ENCODE measurements at places on chromosomes 5 and 9. TPM values are rescaled to one million over a fixed set of nuclear protein-coding genes. Genes with fewer than 3 reads are reported as not detected.

Gene GHR
- 6.6 TPM for total RNA-seq

Gene LCN2
- total RNA-seq = 14.3 TPM

Gene TNFAIP8
- 22.4 TPM for total RNA-seq

Gene PAX5
- total RNA-seq = 0.23 TPM

Gene CTNNAL1
- total RNA-seq = 69.4 TPM

- no peak for DNase-seq
Observed at GRCh38 chr9:113349066-113349444, 286 bp upstream of the BSPRY start.

- no peak for DNase-seq
Observed at GRCh38 chr5:170745481-170746071, 37.9 kb upstream of the GABRP start.

DNA sequence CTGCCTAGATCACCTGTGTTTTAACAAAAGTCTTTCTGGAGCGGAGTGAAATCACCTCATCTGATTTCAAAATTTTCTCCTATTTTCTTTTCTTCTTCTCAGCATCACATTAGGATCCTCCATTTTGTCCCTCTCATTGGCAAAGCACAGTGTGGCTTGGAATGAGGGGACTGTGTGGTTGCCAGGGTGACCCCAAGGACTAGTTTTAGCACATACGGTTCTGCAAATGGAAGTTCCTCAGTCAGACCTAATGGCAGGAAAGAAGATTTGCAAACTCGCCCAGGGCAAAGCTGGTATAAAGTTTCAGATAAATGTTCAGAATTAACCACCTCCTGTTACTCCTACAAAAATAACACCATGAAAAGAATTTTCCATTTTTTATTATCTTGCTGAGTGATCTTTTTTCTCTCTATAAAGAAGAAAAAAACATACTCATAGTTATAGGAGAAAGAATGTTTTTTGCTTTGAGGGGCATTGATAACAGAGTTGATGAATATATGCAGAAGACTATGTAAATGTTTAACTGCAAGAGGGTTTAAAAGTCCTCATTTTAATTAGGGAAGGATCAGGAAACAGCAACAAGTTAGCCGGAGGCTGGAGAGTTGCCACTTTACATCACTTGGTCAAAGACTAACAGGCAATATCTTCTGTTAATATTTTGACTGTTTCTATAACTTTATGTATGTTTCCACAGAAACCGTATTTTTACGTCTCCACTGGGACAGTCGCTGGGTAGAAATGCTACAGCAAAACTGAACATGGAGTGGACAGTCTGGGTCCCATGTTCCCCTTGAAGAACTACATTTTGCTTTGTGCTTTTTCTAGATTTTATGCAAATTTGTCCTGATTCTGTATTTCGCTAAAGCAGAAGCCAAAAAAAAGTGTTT, 257.8 kb downstream of the NR2F1-AS1 start:
- no peak for DNase-seq

- DNase-seq = no peak
Observed at GRCh38 chr9:5587024-5587423, 41.9 kb upstream of the RIC1 start.

DNA sequence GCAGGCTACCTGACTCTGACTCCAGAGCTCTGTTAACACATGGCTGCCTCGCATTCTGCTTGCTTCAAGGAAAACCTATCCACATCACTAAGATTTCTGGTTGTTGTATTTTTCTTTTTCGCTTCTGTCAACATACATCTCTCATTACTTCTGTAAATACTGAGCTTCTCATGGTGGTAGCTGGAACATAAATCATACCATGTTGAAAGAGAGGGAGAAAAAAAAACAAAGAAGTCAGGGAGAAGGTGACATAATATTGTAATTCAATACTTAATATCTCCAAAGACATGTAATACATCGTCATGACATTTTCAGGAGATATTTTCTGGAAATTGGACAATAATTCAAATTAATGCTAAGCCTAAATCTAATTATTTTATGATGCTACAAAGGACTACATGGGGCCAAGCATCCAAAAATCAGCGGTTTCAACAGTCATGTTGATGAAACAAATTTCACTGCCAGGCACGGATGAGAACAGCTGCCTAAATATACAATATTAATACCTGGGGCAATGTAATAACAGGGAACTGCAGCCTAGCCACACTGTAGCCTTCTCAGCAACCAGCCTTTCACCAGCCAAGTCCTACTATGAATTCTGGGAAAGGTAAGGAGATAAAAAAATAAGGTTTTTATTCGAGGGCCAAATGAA, 332.0 kb downstream of the TRIM32 start:
- DNase-seq = no peak

DNA sequence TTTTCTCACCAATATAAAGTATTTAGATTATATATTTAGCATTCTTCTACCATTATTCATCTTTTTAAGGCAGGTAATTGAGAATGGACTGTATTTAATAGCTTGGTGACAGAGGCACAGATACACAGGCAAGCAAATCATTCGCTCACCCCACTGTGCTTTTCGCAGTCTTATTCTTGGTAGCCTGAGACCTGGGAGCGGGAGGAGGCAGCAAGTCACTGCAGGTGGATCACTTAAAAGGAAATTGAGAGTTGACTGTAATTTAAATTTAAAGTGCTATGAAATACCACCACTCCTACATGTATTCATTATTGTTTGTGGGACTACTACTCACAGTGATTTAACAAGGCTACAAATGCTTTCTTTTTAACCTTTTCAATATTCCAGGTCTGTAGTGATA, 9.7 kb downstream of the RICTOR start:
- DNase-seq = no peak

- no peak for DNase-seq
Observed at GRCh38 chr9:96612105-96612965, 7.3 kb downstream of the CDC14B start.

GRCh38 chr5:1510151-1510561, 13.6 kb downstream of the LPCAT1 start:
- peak; percentile 55 for DNase-seq

GRCh38 chr9:114350636-114351401, 21.1 kb downstream of the ORM2 start:
- no peak for DNase-seq

- no peak for DNase-seq
Observed at GRCh38 chr9:113808391-113809358, 67.4 kb upstream of the ZNF618 start.

GRCh38 chr5:74294231-74294705, 346.3 kb downstream of the ENC1 start:
- no peak for DNase-seq

- peak; percentile 94 for DNase-seq
Observed at GRCh38 chr5:69189162-69190086, at the start of gene CENPH. Gene CENPH (plus strand): TSS chr5:69189583. CDS start chr5:69189635, 52 bp downstream.
